Thymus (tissue), 14 donors: ENCODE measurements at places on chromosomes 4 and X. TPM values are rescaled to one million over a fixed set of nuclear protein-coding genes. Genes with fewer than 3 reads are reported as not detected.

CXCL11 gene
- total RNA-seq, result 7.1 TPM

- no peaks in the 10 kb centered on the region for H3K4me1 ChIP-seq
- H3K36me3 ChIP-seq, result no peaks in the 10 kb centered on the region
- H3K27me3 ChIP-seq, result no peaks in the 10 kb centered on the region
- H3K27ac ChIP-seq, result no peak overlapping the region
- DNase-seq, result no peak
- H3K4me3 ChIP-seq, result no peak overlapping the region
These were observed 15.6 kb downstream of the RBM41 start for GRCh38 chrX:107102980-107103379.

DNA sequence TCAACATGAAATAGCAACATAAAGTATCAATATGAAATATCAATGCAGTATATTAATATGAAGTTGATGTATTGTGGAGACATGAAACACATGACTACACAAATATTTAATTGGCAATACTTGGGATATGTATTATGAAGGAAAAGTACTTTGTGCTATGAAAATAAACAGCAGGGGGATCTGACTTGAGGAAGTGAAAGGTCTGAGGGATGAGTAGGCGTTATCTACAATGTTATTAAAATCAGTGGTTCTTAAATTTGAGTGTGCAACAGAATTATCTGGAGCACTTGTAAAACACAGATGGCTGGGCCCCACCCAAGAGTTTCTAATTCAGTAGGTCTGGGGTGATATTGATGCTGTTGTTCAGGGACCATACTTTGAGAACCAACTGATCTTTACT lies 27.4 kb upstream of the ARX start:
- H3K4me1 ChIP-seq, result no peaks in the 10 kb centered on the region
- no peak overlapping the region for H3K27ac ChIP-seq
- H3K36me3 ChIP-seq, result no peaks in the 10 kb centered on the region

DNA sequence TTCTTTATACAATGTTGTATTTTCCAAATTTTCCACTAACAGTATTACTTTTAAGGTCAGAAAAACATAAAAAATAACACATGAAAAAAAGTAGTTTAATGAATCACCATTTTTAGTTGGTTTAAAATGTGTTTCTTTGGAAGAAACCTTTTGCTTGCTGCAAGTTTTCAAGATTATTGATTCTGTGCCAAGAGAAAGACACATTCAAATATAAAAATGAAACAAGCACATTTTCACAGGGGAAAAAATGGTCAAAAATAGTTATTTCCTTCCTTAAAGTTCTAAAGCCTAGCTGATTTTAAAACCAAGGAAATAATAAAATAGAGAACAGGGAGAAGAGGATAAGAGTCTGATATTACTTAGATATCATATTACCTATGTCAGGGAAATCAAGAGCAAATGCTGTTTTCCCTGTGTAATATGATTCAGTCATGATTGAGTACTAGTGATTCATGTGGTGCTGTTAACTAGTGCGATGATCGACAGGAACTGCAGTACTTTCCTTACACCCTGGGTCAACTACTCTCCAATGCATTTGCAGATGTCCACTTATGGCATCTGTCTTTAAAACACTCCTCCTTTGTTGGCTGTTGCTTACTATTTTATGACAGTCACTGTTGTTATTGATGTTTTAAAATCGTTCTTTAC lies 103.8 kb downstream of the CAMK2D start:
- no peak overlapping the region for H3K27ac ChIP-seq
- no peak for DNase-seq
- H3K4me1 ChIP-seq, result no peaks in the 10 kb centered on the region

SPANXN4 gene
- total RNA-seq, result not detected

- no peaks in the 10 kb centered on the region for H3K36me3 ChIP-seq
- no peak for DNase-seq
- H3K27me3 ChIP-seq, result no peaks in the 10 kb centered on the region
- H3K27ac ChIP-seq, result no peak overlapping the region
These were observed 104.4 kb downstream of the STIM2 start for GRCh38 chr4:26964994-26965393.

HHIP gene
- 6.9 TPM for total RNA-seq

DNA sequence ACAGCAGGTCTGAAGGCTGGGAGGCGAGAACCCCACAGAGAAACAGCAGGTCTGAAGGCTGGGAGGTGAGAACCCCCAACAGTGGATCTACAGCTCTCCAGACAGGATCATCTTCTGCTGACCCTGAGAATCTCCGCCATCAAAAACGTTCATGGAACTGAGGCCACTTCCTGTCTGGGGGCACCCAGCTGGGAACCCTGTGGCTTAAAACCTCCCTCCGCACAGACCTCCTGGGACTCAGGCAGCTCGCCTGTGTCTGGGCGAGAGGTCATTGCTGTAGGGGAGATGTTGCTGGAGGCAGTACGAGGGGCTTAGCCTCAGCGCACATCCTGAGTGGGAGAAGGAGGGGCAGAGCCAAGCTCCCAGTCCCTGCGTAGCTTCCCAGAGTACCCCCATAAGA lies 15.1 kb upstream of the CLDN24 start:
- no peaks in the 10 kb centered on the region for H3K36me3 ChIP-seq
- H3K4me1 ChIP-seq, result no peaks in the 10 kb centered on the region
- H3K27me3 ChIP-seq, result peaks cover 5% of the 10 kb centered on the region
- no peak overlapping the region for H3K4me3 ChIP-seq
- DNase-seq, result no peak

TEX13B gene
- not detected for total RNA-seq

P2RY4 gene
- total RNA-seq, result not detected

GRCh38 chr4:178480105-178480504 lies 1037.9 kb upstream of the AGA start:
- no peak overlapping the region for H3K4me3 ChIP-seq
- no peak overlapping the region for H3K27ac ChIP-seq
- no peak for DNase-seq
- H3K36me3 ChIP-seq, result no peaks in the 10 kb centered on the region
- H3K4me1 ChIP-seq, result no peaks in the 10 kb centered on the region

SULT1E1 gene
- 7.8 TPM for total RNA-seq

ZNF330 gene
- 36.0 TPM for total RNA-seq

RBMXL3 gene
- total RNA-seq, result not detected

DNA sequence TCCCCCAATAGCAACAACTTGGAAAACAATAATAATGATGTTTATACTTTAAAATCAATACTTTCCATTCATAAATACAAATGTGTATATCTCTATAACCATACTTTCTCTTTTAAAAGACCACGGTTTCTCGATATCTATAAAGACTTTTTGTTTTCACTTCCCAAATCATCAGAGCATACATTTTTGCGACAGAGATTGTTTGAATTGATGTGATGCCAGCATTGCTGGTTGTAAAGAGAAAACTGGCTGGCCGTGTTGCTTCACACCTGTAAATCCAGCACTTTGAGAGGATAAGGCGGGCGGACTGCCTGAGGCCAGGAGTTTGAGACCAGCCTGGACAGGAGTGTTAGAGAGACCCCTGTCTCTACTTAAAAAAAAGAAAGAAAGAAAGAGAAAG lies 77.6 kb upstream of the ZNF518B start:
- H3K4me3 ChIP-seq, result no peak overlapping the region
- DNase-seq, result no peak
- no peaks in the 10 kb centered on the region for H3K27me3 ChIP-seq
- H3K36me3 ChIP-seq, result no peaks in the 10 kb centered on the region

DNA sequence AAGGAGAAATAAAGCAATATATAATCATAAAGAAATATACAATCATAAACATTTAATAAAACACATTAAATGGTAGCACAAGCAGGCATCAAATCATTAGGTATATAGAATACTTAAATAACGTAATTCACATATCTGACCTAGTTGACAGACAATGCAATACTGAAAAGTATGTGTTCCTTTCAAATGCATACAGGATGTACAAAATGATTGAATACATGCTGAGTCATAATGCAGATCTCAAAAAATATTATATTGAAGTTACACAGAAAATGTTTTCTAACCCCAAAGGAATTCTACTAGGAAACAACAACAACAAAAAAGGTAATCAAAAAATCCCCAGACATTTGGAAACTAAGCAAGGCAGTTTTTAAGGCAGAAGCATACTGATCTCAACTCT lies 1072.0 kb upstream of the INTU start:
- H3K4me3 ChIP-seq, result no peak overlapping the region
- no peaks in the 10 kb centered on the region for H3K36me3 ChIP-seq

MAGEA8 gene
- total RNA-seq, result not detected

GRCh38 chrX:84248226-84248625 lies 60.2 kb upstream of the RPS6KA6 start:
- H3K4me3 ChIP-seq, result no peak overlapping the region
- no peaks in the 10 kb centered on the region for H3K4me1 ChIP-seq
- H3K27me3 ChIP-seq, result no peaks in the 10 kb centered on the region
- no peaks in the 10 kb centered on the region for H3K36me3 ChIP-seq
- no peak overlapping the region for H3K27ac ChIP-seq

FAAH2 gene
- total RNA-seq, result 24.5 TPM

- H3K36me3 ChIP-seq, result no peaks in the 10 kb centered on the region
- H3K27ac ChIP-seq, result no peak overlapping the region
- no peak for DNase-seq
- no peaks in the 10 kb centered on the region for H3K27me3 ChIP-seq
- no peaks in the 10 kb centered on the region for H3K4me1 ChIP-seq
These were observed 1449.6 kb downstream of the C4orf33 start for GRCh38 chr4:130545596-130545995.

GRCh38 chrX:118772051-118772450 lies 44.6 kb downstream of the IL13RA1 start:
- H3K4me1 ChIP-seq, result no peaks in the 10 kb centered on the region
- H3K4me3 ChIP-seq, result no peak overlapping the region
- no peaks in the 10 kb centered on the region for H3K27me3 ChIP-seq
- no peaks in the 10 kb centered on the region for H3K36me3 ChIP-seq

GRCh38 chr4:47334652-47335051 lies 128.8 kb downstream of the COMMD8 start:
- no peak overlapping the region for H3K4me3 ChIP-seq
- DNase-seq, result no peak
- no peaks in the 10 kb centered on the region for H3K4me1 ChIP-seq
- H3K27me3 ChIP-seq, result no peaks in the 10 kb centered on the region

DNA sequence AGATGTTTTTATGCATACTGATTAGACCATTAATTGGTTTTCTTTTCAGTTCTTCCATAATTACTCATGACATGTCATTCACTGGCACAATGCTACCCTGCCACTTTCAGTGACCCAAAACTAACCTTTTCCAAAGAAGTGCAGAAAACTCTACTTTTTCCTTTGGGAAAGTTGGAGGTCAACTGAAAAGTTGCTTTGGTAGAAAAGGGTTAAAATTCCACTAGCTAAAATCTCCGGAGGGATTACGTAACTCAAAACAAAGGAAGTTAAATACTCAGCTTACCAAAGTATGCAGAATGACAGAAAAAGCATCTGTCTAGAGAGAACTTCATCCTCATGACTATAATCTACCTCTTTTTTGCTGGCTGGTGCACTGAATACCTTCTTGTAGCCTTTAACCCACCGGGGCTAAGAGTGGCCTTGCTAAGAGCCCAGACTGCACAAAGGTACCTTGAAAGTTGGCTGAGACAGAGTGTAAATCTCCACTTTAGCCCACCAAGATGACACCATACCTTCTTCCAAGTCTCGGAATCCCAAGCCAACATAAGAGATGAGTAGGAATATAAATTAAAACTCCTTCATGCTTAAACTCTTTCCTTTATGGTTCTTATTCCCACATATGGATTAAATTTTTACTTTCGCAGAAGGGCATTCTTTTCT lies 1099.5 kb upstream of the INTU start:
- no peaks in the 10 kb centered on the region for H3K27me3 ChIP-seq
- no peak overlapping the region for H3K27ac ChIP-seq
- H3K36me3 ChIP-seq, result no peaks in the 10 kb centered on the region
- H3K4me1 ChIP-seq, result no peaks in the 10 kb centered on the region
- H3K4me3 ChIP-seq, result no peak overlapping the region

- H3K4me3 ChIP-seq, result no peak overlapping the region
- H3K4me1 ChIP-seq, result no peaks in the 10 kb centered on the region
- H3K27me3 ChIP-seq, result no peaks in the 10 kb centered on the region
- H3K27ac ChIP-seq, result no peak overlapping the region
These were observed 327.0 kb upstream of the DKK2 start for GRCh38 chr4:107363125-107363524.

- H3K27me3 ChIP-seq, result no peaks in the 10 kb centered on the region
- no peak overlapping the region for H3K4me3 ChIP-seq
- no peaks in the 10 kb centered on the region for H3K4me1 ChIP-seq
- H3K36me3 ChIP-seq, result no peaks in the 10 kb centered on the region
- DNase-seq, result peak; percentile 11
- peak overlapping the region; percentile 24 for H3K27ac ChIP-seq
These were observed 83.4 kb downstream of the MSN start for GRCh38 chrX:65750674-65751469.
